Activated T-cell treated with anti-CD3 and anti-CD28 coated beads, Interleukin-2, amount 50 U/mL, for 72 hours (primary cell): ENCODE measurements at places on chromosomes 11 and 22.

DNA sequence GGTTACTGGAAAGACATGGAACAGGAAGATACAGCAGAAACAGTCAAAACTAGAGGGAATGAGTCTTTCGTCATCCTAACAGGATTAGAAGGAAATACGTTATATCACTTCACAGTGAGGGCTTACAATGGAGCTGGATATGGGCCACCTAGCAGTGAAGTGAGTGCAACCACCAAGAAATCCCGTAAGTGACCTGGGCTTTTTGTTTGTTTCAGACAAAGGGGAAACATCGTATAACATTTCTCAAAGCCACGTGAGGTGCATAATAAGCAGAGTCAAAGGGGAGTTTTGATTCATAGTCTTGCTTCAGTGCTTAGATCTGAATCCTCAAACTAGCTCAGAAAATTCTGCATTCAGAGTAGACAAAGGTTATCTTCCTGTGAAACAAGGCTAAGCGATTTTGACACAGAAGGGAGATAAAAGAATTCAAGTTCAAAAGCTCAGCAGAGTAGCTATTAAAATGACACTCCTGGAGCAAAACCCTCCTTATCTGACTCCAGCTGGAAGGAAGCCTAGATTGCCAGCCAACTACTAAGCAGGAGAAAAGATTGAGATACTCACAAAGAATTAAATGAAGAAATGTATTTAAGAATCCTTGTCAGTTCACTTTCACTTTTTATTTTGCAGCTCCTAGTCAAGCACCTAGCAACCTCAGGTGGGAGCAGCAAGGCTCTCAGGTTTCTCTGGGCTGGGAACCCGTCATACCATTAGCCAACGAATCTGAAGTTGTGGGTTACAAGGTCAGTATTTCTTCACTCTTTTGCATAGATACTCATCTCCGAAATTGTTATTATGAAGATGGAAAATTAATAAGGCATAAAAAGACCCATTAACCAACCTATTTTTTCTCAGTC is 346.4 kb upstream of the ARHGAP42 start:
- no peak for DNase-seq

DNA sequence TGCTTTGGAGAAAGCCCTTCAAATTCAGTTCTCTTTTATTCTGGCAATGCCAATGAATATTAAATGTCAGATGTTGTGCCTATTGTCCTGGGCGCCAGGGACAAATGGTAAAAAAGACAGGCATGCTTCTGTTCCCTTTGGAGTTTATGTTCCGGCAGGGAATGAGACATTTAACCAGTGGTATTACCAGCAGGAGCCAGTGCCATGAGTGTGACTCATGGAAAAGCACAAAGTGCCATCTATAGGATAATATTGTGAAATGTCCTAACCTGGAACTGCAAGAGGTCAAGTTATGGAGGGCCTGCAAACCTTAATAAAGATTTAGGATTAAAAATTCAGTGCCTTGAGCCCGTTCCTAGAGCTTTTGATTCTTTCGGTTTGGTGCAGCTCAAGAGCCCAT is 39.5 kb downstream of the REXO2 start:
- no peak for DNase-seq

DNA sequence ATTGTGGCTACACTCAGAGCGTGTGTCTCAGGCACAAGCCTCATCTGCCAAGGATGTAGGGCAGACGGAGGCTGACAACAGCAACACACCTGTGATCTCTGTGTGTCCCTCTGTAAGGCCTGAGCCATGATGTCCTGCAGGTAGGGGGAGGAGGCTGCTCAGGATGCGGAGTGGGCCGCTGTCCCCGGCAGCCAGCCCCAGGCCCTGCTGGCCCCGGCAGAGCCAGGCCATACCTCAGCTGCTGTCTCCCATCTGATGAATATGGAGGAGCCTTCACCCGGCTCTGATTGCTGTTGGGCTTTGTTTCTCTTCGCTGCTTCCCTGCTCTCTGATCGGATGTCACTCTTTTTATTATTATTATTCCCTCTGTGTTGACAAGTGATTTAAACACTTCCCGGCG is 83.6 kb upstream of the NCAM1 start:
- no peak for DNase-seq

GRCh38 chr11:66081505-66081904 is 11.4 kb downstream of the PACS1 start:
- peak; percentile 78 for DNase-seq

GRCh38 chr11:128835741-128836430 is 31.2 kb downstream of the KCNJ1 start:
- no peak for DNase-seq

DNA sequence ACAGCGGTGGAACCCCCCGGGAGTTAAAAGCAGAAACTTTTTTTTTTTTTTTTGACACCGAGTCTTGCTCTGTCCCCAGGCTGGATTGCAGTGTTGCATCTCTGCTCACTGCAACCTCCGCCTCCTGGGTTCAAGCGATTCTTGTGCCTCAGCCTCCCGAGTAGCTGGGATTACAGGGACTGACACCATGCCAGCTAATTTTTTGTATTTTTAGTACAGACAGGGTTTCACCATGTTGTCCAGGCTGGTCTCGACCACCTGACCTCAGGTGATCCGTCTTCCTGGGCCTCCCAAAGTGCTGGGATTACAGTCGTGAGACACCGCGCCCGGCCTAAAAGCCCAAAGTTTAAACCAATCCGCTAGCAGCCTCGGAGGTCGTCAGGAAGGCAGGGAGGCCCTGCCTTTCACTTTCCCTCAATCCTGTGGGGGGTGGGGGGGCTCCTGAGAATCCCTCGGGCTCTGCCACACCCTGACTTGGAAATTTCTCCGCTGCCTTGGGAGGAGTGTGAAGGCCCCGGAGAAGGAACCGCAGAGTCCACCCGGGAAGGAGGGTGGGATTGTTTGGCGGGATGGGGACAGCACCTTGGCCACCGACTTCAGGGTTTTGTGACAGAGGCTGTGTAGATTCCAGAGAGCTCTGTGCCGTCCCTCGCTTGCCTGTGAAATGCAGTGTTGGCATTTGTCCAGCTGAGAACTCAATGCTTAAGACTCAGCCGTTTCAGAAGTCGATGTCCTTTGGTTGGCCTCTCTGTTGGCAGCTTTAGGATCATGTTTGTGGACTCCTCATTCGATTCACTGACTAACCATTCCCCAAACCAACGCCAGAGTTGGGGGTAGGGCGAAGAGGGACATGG is 1.0 kb downstream of the ARHGAP8 start:
- DNase-seq = no peak

GRCh38 chr22:31692186-31692886 is 30.3 kb upstream of the PISD start:
- DNase-seq = peak; percentile 34

DNA sequence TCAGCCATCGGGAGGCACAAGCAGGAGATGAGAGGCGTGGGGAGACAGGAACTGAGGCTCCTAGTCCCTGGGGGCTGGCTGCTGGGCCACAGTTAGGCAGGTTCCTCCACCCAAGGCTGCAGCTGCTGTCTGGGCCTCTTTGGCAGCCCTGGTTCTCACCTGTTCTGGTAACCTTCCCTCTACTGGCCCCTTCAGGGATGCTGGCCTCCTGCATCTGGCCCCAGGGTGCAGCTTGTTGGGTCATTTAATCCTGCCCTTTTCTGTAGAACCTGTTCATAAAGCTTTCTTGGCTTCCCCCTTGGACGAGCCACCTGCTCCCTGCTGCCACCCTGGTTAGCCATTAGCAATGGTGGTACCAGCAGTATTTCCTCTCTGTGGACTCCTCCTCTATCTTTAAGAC is 5.5 kb downstream of the USH1C start:
- no peak for DNase-seq

DNA sequence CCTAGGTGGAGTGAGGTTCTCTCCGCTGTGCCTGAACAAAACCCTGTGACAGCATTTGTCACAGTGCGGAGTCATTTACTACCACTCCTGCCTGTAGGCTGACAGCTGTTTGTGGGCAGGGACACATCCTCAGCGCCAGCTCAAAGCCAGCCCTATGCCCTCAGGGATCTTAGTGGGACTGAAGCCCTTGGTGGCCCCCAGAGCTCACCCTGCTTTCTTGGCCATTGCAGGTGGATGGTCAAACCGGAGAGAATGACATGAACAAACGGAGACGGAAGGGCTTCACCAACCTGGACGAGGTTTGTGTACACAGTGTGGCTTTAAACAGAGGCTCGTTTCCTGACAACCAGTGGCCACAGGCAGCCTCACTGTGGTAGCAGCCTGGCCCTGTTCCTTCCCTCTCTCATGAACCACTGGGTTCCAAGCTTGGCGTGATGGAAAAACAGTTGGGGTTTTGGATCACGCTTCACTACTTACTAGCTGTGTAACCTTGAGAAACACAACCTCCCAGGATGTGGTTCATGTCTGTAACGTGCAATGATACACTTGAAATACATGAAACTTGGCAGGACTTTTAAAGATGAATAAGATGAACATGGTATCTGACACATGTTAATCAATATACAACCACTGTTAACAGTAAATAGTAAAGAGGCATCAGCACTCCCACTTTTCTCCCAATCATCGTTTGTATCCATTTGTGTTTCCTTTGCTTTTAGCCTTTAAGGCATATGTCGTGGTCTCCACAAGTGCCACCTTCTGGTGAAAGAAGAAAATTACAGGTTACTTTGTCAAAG is 125.8 kb downstream of the MICAL2 start:
- peak; percentile 65 for DNase-seq

- no peak for DNase-seq
Observed at GRCh38 chr11:116963813-116964212, 126.4 kb upstream of the APOA1 start.

- DNase-seq = no peak
Observed at GRCh38 chr11:57269571-57270021, 32.5 kb upstream of the APLNR start.

GRCh38 chr11:134572741-134573675 is 161.0 kb upstream of the B3GAT1 start:
- no peak for DNase-seq

- no peak for DNase-seq
Observed at GRCh38 chr11:34232807-34233206, 125.0 kb downstream of the ABTB2 start.
